GM23338 (cell line): ENCODE measurements at places on chromosomes 2 and 18. TPM values are rescaled to one million over a fixed set of nuclear protein-coding genes. Genes with fewer than 3 reads are reported as not detected.
A peak's percentile ranks its signal among the peaks of the same experiment; 100 is the strongest.

GRCh38 chr2:103605071-103605780 is 843.4 kb downstream of the TMEM182 start:
- H3K27me3 ChIP-seq: no peaks in the 10 kb centered on the region
- H3K36me3 ChIP-seq: no peaks in the 10 kb centered on the region; the same call in 1 of the 2 replicates
- DNase-seq: no peak
- no peak overlapping the region for H3K27ac ChIP-seq

DNA sequence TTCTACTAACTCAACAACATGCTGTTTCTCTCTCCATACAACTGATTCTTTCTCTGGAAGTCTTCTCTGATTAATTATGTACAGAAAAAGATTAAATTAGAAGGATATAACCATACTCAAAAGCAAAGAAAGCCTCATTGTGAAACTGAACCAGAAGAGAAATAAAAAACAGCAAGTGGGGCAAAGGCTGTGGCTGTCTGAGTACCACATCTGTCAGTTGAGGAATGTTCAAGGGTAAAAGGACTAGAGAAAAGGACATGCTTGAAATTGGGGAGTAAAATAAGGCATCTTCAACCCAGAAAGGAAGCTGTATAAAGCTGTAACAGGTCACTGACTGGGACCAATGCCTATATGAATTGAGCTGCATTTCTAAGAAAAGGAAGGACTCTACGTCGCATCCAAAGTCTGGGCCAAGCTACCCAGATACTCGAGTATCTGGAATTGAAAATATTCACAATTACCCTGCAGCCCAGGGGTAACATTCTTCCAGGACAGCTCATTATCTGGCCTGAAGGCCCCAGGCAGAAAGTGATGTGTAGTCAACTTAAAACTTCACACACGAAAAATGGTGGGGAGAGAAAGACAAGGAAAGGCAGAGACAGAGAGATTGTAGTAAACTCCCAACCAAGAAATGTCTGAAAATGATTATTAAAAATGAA is 356.0 kb upstream of the GALNT5 start:
- no peaks in the 10 kb centered on the region for H3K4me1 ChIP-seq
- no peaks in the 10 kb centered on the region for H3K36me3 ChIP-seq
- H3K27ac ChIP-seq: no peak overlapping the region
- no peak overlapping the region for H3K4me3 ChIP-seq
- DNase-seq: no peak
- H3K27me3 ChIP-seq: no peaks in the 10 kb centered on the region

Gene UGT1A6
- polyA plus RNA-seq: not detected in 2 replicates

Gene ANKRD30B
- not detected in 2 replicates for polyA plus RNA-seq

DNA sequence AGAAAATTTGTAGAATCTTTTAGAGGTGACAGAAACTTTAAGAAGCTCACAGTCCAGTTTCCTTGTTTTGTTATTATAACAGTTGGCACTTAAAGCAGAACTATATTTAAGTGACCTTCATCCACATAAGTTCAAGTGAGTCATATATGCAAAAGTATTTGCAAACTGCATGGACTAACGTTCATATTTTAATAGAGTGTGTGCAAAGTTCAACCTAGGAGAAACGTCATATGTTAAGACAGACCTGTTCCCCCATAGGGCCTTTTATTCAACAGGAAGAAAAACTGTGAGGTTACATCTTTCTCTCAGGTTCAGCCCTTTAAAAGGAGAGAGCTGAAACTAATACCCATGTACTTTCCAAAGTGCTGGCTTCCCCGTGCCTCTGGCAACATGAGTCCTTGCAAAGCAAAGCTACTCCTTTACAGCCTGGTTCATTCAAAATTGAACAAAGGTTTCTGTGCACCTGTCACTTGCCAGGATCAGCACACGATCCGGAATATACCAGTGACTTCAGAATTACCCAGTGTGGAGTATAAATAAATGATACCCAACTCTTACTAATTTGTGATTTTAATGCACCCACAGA is 280.0 kb upstream of the RAB12 start:
- no peaks in the 10 kb centered on the region for H3K36me3 ChIP-seq
- no peaks in the 10 kb centered on the region for H3K4me1 ChIP-seq
- no peak for DNase-seq
- no peak overlapping the region for H3K27ac ChIP-seq
- no peak overlapping the region for H3K4me3 ChIP-seq

DNA sequence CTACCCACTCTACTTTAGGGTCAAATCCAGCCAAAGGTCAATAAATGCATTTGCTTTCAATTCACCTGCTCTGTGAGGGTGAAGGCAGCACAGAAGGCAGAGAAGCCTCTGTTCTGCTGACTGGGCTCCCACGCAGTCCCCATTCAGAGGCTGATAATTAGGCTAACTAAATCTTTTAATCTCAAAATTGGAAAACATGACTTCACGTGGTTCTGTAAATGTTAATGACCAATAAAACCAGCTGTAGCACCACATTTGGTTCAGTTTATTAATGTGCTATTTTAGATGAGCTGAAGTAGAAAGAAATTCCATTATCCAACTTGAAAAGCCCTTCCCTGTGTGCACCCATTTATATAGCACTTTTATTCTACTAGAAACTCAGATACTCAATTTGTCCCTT is 310.6 kb downstream of the C1D start:
- no peaks in the 10 kb centered on the region for H3K36me3 ChIP-seq
- no peak overlapping the region for H3K4me3 ChIP-seq
- H3K27ac ChIP-seq: no peak overlapping the region
- H3K27me3 ChIP-seq: no peaks in the 10 kb centered on the region
- DNase-seq: no peak

- H3K4me1 ChIP-seq: peaks cover 27% of the 10 kb centered on the region
- DNase-seq: no peak
- H3K4me3 ChIP-seq: no peak overlapping the region
- H3K27ac ChIP-seq: 0 out of 2 replicates have a peak overlapping the region, but pooled peaks have one; percentile 95
- H3K36me3 ChIP-seq: peaks cover 4% of the 10 kb centered on the region; the same call in 1 of the 2 replicates
- no peaks in the 10 kb centered on the region for H3K27me3 ChIP-seq
These were observed 114.8 kb downstream of the COPS8 start for GRCh38 chr2:237200462-237200861.

Gene TRIM43
- polyA plus RNA-seq: 0.40 TPM in 1 of 2 replicates, not detected in the other

Gene DNAJC5G
- polyA plus RNA-seq: not detected in 2 replicates

Gene HOXD9
- not detected in 2 replicates for polyA plus RNA-seq
